ENCODE measurements at places on chromosomes 2 and 18. TPM values are rescaled to one million over a fixed set of nuclear protein-coding genes. Genes with fewer than 3 reads are reported as not detected.
A peak's percentile ranks its signal among the peaks of the same experiment; 100 is the strongest.

DNA sequence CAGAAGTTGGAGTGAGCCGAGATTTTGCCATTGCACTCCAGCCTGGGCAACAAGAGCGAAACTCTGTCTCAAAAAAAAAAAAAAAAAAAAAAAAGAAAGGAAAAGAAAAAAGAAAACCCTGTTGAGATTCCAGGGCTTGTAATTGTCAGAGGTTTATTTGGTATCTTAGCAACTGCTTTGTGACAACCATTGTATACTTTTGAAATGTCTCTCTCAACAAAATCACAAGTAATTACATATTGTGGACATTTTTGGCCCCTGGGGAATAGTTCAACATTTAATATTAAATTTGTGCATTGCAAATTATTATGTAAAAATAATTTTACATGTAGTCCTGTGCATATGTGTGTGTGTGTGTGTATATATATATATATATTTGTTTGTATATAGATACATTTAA, 270.8 kb downstream of the GALNT13 start:
- no peak for DNase-seq

The LINC00305 gene
- total RNA-seq: not detected

GRCh38 chr2:233480490-233481202, 85.9 kb downstream of the USP40 start:
- DNase-seq: peak; percentile 89

DNA sequence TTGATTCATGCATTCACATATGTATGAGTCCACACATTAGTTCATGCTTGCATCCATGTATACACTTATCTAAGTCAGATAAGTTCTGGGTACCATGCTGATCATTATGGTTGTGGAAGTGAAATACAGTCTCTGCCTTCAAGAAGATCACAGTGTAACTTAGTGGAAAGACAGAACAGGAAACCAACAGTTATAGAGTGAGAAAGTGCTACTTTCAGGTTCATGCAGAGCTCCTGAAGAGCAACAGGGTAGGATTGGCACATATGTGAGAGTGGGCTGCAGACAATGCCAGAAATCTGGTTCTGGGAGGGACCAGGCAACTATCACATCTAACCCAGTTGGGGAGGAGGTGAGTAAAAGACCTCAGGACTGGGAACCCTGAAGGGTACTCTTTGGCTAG, 35.4 kb upstream of the PGAP1 start:
- DNase-seq: no peak

The MYOM1 gene
- total RNA-seq: 0.06 TPM

- no peak for DNase-seq
These were observed 50.4 kb downstream of the SPATS2L start for GRCh38 chr2:200356857-200357384.

GRCh38 chr2:84639751-84640150, 123.5 kb downstream of the DNAH6 start:
- peak; percentile 42 for DNase-seq

The TRPM8 gene
- total RNA-seq: not detected

The ALKAL2 gene
- total RNA-seq: not detected

The CMPK2 gene
- total RNA-seq: not detected

- DNase-seq: no peak
These were observed 14.4 kb upstream of the SLC4A5 start for GRCh38 chr2:74357627-74358026.

- no peak for DNase-seq
These were observed 279.2 kb downstream of the CLIP4 start for GRCh38 chr2:29394311-29394980.

GRCh38 chr18:50877545-50878265, 1.2 kb upstream of the ME2 start:
- no peak for DNase-seq

GRCh38 chr2:62705859-62706720, 577 bp downstream of the EHBP1 start:
- DNase-seq: peak; percentile 72

GRCh38 chr2:228624733-228625132, 443.2 kb upstream of the SPHKAP start:
- DNase-seq: no peak

- no peak for DNase-seq
These were observed 24.0 kb upstream of the GPC1 start for GRCh38 chr2:240411261-240412160.

DNA sequence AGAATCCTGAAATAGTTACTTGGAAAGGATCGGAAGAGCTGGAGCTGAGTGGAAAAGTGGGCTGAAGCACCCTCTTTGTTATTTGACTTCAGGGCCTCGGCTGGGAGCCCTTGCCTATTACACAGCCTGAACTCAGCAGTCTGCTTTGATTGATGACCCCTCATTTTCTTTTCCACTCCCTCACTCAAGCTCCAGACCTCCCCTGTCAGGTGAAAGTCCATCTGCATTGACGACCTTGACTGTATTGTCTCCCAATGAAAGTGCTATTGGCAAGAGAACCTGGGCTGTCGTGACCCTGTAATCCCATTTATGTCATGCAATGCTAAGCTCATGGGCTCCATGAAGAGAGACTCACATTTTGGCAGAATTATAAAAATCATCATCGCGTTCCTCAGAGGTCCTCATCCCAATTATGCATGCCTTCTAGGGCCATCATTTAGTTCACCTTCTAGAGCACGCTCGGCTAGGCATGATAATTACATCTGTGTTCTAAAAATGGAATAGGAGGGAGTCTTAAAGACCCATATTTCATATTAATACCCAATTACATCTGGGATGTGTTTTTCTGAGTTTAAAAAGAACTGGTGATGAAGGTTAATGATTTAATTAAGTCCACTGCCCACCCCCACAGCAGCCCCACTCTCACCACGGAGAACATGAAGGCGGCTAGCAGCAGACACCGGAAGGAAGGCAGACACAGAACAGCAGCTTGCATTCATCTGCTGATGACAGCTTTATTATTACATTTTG, 472.5 kb downstream of the PID1 start:
- no peak for DNase-seq

- no peak for DNase-seq
These were observed 33.9 kb upstream of the DARS1 start for GRCh38 chr2:136019306-136019705.

DNA sequence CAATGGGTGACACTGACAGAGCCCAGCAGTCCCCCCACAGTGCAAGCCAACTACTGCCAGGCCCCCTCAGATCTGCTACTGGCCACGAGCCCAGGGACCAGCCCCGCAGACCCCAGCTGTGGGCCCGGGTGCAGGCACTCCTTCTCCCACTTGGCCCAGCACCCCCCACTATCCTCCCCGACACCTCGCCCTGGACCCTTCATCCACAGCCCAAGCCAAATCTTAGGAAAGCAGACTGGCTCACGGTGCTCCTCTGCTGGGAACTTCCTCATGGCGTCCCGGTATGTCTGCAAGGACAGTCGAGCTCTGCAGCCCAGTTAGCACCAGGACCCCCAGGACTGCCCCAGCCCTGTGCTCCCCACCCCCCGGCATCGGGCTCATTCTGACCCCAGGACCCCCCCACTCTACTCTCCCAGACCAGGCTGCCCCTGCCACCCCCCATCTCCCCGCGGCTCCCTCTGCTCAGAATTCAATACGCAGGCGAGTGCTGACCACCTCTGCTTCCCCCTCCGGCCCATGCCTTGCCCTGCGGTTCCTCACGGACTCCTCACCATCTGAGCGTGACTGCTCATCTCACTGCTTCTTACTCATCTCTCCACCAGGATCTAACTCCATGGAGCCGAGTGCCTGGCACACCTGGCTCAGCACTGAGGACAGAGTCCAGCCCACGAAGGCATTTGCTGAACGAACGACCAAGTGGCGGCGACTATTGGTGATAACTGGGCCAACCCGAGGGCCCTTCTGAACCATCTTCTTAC, 85.7 kb downstream of the PXDN start:
- no peak for DNase-seq

The RAD51AP2 gene
- total RNA-seq: not detected
